ENCODE measurements at places on chromosomes 5 and 9.

- DNase-seq: no peak
Observed at GRCh38 chr5:116522356-116523136, 52.1 kb downstream of the SEMA6A start.

DNA sequence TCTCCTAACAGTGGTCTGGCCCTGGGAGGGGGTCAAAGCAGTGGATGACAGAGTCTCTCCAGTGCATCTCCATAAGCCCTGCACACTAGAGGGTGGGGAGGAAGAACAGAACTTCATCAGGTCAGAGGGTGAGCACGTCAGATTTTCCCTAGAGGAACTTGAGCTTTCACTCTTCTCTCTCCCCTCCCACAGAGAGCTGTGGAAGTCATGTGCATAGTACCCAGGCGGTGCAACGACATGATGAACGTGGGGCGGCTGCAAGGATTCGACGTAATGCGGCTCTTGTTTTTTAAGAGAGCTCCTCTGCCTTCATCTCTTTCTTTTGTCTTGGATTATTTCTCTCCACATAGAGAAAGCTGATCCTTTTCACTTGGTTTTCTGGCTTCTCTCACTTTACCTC lies 100.2 kb upstream of the OTULINL start:
- no peak for DNase-seq

DNA sequence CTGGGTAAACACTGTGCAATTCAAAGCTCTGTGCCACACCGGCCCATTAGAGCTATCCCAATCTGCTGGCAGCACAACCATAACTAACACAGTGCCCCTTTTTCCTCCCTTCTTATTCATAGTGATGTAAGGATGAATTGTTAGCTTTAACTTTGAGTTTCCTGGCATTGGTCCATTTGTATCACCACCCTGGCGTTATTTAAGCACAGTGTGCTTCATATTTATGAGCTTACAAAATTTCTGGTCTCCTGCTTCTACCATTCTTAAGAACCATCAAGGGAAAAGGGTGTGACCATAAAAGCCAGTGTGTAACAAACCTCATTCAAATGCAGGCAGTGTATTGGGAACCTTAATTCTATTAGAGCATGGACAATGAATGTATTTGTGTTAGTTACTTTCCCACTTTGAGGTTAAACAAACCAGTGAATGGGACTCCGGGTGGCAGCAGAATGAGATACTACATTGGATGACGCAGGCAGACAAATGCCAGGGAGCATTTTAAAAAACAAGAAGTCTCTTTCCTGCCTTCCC lies 222.6 kb downstream of the TMEM161B start:
- DNase-seq: no peak

DNA sequence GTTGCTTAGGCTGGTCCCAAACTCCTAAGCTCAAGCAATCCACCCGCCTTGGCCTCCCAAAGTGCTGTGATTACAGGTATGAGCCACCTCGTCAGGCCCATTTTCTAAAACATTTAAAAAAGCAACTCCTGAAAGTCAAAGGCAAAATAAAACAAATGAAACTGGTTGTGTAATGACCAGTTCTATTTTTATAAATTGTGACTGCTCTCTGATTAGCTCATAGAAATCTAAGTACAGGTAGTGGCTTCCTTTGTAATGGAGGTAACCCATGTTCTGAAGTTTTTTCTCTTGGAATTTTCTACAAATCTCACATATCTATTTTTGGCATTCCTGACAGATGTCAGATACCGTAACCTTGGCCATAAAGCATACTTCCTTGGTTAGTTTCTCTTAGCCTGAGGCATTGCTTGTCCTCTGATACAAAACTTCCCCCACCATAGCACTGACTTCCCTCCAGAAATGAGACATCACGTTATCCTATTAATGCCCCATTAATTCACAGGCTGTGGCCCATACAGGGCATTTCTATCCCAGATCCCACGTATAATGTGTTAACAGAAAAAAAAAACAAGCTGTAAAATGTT lies 14.1 kb upstream of the AK3 start:
- no peak for DNase-seq

- no peak for DNase-seq
Observed at GRCh38 chr5:94632024-94632423, 13.6 kb downstream of the SLF1 start.

DNA sequence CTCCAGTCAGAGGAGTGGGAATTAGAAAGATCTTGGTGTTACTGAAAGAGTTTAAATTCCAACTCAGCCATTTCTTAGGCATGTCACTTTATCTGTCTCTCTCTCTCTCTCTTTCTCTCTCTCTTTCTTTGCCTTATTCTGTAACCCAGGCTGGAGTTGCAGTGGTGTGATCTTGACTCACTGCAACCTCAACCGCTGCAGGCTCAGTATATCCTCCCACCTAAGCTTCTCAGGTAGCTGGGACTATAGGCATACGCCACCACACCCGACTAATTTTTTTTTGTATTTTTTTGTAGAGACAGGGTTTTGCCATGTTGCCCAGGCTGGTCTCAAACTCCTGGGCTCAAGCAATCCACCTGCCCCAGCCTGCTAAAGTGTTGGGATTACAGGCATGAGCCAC lies 18.3 kb downstream of the RABEPK start:
- DNase-seq: no peak

DNA sequence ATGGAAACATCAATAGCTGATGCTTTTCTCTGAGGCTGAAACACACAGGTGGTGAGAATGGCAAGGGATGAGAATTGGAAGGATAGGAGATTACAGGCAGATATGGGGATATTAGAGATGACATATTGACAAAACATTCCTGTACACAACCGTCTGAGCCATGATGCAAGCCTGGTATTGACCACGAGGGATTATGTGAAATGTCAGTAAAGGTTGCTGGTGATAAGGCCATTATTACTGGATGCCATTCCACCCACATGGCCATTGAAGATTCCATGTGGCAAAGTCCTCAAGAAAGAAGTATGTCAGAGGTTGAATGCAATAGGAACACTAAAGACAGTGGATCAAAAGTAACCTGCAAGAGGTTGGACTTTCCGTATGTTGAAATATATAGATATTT lies 15.7 kb downstream of the GRAMD2B start:
- no peak for DNase-seq

GRCh38 chr9:3912280-3912679 lies 386.5 kb upstream of the RFX3 start:
- DNase-seq: no peak
